ENCODE measurements at places on chromosomes 3 and 15.

DNA sequence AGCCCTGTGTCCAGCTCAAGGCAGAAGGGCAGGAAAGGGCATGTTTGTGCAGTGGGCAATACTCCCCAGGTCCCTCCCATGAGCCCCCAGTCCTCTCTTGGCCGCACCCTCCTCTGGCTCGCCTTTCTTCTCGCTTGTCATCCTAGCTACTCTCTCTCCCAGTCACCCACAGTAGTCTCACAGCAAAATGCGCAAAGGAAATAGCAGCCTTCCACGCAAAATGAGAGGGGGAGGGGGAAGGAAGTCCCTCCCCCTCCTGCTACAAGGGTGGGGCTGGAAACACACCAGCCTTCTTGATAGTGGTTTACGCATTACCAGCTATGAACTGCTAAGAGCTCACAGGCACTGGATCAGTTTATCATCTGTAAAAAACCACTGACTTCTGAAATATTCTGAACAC is 83.8 kb downstream of the GADL1 start:
- no peak for DNase-seq

DNA sequence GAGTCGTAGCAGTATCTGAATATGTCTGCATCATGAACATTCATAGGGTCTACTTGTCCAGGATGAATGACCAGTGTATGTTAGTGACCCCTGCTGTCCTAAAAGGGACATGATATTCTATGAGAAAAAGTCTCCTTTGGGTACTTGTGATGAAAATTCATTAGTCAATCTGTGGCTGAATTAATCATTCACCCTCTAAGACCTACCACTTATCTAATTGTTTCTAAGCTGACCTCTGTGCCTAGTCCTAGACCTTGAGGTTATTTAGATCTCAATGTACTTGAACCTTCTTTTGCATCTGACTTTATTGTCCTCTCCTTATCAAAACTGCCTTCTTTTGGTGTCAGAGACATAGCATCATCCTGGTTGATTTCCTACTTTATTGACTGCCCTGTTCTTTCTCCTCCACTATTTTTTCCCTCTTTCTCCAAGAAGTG is 799.3 kb downstream of the DIPK2A start:
- DNase-seq: peak; percentile 24

DNA sequence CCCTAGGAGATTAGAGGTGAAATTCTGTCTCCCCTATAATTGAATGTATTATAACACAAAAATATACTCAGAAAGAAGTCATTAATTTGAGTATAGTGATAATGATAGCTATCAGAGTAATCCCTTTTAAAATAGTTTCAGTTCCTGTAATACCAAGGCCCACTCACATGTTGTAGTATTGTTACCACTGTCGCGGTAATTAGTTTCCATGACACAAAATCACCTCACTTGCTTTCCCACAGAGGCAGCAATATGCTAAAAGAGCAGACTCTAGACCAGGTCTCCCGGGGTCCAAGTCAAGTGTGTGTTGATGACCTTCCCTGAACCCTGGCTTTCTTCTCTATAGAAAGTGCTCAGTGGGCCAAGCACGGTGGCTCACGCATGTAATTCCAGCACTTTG is 39.5 kb upstream of the NSMCE3 start:
- no peak for DNase-seq

DNA sequence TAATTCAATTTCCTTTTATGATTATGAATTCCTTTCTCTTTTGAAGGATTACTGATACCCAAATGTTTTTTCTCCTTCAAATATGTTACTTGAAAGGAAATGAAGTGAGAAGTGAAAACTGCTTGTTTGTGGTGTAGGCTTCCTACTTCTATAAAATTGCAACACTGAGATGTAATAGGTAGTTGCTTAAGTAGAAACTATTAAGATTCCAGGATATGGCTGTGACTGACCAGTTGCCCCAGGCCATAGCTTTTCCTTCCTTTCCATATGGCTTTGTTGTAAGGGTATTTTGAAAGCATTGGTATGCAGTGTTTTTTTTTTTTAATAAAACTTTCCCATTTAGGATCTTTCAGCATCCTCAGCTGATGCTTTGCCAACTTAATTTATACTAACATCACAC is 28.5 kb downstream of the DNAJC13 start:
- DNase-seq: peak; percentile 94

GRCh38 chr3:156964577-156964976 is 138.4 kb downstream of the LEKR1 start:
- peak; percentile 4 for DNase-seq

Measured in EH (cell line).